GM04503 (cell line): ENCODE measurements at places on chromosomes 6 and 20.

DNA sequence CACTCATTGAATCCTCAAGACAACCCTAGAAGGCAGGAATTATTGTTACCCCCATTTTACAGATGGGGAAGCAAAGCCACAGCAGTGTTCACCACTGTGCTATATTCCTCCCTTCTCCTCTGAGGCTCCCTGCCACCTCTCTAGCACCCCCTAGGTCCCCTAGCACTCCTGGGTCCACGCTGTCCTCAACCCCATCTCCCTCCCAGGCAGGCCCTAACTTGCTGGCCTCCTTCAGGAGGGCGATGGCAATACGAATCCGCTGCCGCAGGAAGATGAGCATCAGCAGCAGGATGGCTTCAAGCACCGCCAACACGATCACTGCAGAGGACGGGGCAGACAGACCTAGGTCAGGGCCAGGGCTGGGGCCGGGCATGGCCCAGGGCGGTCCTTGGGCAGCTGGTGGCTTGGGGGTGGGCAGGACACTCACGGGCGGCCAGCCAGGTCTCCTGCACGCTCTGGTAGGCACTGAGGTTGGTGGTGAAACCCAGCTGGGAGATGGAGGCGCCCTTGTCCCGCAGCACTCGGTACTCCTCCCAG is 7.8 kb upstream of the NEU1 start:
- DNase-seq: no peak

DNA sequence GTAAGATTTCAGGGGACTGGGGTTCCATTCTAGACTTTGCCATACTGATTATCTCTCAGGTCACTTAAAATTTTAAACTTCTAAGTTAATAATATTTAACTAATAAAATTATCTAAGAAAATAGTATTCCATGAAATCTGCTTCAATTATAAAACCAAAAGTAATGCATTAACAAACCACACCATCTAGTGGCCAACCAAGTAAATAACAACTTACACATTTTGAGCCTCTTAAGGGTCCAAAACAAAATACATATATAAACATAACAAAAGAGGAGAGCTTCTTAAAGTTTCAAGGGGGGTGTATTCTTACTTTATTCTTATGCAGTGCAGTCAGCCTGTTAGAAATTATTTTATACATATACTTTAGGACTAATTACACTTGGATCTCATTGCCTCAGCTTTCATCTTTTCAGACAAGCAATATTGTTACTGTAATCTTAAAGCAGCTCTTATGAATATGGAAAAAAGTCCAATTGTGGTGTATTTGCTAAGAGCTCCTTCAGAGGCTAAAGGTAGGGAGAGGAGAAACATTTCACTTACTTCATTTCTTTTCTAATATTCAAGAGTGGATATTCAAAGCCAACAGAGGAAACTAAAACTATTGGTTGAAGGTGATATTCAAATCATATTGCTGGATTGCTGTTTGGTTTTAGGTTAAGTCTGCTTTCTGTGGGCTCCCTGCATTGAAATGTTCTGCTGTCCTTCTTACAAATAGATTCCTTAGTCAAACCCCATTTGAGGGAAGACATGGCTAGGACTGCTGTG is 199.7 kb upstream of the SIM1 start:
- no peak for DNase-seq

- no peak for DNase-seq
These were observed 140.9 kb downstream of the THBS2 start for GRCh38 chr6:169112483-169113320.

DNA sequence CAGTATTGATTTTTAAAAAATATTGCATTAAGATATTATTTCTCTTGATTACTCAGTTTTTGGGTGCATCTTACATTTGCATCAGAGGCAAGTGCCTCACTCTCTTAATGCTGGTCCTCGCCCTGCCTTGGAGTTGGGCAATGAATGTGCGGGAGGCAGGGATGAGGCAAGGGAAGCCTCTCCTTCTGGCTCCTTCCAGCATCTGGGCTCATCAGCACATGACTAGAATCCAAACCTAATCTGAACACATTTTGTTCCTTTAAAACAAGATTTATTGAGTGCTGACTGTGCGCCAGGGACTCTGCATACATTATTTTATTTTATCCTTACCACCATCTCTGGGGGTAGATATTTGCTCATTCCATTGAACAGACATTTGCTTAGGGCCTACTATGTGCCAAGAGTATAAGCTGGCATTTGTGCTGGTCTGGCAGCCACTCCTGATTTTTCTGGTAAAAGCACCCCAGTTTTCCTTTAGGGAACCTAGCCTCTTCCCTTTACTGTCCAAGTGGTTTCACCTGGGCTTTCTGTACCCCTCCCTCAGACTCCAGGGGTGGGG is 71.9 kb upstream of the ZNFX1 start:
- DNase-seq: no peak

DNA sequence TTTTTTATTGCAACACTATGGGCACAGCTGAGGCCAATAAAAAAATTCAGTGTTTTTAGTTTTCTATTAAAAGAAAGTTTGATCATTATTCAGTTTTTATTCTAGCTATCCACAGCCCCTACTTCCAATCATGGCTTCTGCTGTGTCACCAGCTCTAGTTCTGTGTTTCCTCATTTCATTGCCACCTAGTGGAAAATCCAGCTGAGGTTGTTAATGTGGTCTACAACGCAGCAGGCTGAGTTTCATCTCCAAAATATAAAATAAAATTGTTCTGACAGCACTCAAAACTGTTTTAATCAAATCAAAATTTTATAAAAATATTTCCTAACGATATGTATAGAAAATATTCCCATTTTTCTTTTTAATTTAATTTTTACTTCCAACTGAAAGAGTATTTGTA is 13.6 kb downstream of the COL9A1 start:
- DNase-seq: no peak

GRCh38 chr6:23175391-23175790 is 606.0 kb downstream of the HDGFL1 start:
- DNase-seq: no peak

DNA sequence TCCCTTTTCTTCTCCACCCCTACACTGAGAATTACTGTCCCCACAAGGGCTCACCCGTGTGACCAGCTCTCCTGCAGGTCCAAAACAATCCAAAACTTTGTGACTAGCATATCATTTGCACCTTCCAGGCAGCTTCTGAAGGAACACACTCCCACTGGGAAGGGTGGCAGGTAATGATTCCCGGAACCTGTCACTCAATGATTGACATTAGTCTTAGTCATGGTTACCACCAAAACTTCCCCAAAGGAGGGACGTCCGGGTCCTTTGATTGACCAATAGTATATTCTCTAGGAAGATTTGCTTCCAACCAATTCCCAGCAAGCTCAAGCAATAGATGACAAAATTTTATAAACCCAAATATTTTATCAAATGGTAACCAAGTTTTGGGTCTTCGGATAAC is 127.7 kb upstream of the MYLIP start:
- DNase-seq: no peak

GRCh38 chr6:47323321-47323720 is 13.6 kb upstream of the TNFRSF21 start:
- DNase-seq: no peak

GRCh38 chr20:1588533-1589460 is 31.0 kb downstream of the SIRPB1 start:
- DNase-seq: no peak

DNA sequence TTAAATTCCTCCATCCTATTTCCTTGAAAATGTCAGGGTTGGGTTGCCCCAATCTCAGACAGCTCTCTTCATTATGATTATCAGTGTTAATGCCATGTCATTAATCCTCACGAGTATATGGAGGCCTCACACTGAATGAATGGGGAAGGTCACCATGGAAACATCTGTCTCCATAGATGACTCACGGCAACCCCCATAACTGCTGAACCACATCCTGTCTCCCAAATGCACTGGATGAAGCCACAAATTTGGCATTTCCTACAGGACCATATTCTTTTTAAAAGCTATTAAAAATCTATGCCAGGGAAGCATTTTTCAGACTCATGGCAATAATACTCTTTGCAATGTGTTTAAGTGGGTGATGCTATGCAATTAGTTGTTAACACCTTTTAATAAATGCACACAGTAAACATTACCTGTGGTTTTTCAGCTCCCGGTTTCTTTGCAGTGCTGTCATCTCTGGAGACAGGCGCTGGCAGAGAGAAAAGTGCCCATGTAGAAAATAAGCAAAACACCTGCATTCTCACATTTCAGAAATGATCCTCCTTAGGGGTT is 80.1 kb upstream of the PTPRK start:
- peak; percentile 90 for DNase-seq

- DNase-seq: no peak
These were observed 589 bp upstream of the PDCD2 start for GRCh38 chr6:170584954-170585498.

- no peak for DNase-seq
These were observed 111.2 kb upstream of the PTPN1 start for GRCh38 chr20:50398821-50399554.

DNA sequence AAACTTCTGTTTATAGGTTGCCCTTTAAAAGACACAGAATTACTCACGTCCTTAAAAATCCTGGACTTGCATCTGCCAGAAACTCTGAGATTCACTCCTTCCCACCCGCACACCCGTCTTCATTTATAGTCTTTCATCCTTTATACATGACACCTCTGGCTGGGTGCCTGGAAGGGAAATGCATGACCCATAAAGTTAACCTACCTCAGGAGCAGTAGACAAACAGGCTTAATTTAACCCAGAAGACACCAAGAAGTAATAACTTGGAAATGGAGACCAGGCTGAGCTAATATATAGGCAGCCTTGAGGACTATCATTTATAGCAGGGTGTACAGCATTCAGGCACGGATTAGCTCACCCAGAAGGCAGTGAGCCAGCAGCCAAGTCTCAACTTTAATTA is 429.0 kb upstream of the NRSN1 start:
- DNase-seq: no peak

DNA sequence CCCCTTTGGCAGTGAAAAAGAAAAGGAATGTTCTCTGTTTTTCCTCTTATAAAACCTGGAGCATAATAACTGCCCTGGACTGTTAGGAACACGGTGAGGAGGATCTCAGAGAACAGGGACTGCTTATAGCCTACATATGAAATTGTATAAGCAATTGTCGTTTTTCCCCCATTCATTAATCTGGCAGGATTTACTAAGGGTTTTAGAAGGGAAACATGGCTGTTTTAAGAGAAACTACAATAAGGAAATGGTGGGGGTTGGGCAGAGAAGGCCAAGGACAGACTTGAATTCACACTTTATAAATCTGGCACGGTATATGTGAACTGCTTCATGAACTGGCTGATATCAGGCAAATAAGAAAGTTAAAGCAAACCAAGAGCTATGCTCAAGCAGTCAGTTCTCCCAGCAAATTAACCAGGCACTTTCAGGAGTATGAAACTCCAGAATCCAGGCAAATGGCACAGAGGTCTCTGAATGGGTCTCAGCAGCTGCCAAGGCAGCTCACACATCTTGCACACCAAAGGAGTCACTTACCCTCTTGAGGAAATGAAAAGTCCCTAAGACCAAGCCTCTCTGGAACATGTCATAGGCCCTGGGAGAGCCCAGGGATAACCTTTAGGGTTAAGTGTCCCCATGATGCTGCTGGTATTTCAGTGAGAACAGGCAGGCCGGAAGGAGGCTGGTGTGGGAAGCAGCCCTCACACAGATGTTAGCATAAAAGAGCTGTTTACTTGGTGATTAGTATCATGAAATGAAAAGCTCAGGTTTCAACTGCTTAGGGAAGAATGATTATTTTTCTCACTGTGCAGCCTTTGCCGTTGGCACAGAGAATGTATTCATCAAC is 260.5 kb upstream of the MARCKS start:
- DNase-seq: peak; percentile 31

DNA sequence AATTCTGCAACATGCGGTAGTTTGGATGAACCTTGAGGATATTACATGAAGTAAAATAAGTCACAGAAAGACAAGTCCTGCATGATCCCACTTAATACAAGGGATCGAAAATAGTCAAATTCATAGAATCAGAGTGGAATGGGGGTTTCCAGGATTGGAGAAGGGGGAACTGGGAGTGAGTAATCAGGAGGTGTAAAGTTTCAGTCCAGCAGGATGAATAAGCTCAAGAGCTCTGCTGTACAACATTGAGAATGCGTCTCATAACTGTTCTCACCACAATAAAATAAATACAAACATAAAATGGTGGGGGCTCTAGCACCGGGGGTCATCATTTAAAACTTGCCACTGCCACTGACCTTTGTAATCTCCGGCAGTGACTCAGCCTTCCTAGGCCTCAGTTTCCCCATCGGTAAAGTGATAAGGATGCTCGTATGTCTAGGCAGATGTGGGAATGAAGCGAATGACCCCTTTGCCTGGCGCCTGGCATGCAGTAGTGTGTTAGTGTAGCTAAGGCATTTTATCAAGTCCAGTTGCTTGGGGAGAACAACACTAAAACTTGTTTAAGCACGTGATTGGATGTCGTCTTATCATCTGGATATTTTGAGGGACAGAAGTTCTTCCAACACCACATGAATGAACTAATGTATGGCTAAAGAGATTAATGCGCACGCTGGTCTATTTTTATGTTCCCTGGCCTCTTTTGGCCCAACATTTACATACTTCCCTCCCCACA is 421.1 kb downstream of the QKI start:
- DNase-seq: no peak

GRCh38 chr20:19890445-19891051 is 126.6 kb upstream of the NAA20 start:
- no peak for DNase-seq

GRCh38 chr20:11891077-11891775 is 26.5 kb upstream of the BTBD3 start:
- no peak for DNase-seq

- DNase-seq: no peak
These were observed 23.5 kb downstream of the USP49 start for GRCh38 chr6:41871691-41872090.

- DNase-seq: no peak
These were observed 520.9 kb downstream of the CD83 start for GRCh38 chr6:14638435-14638905.

- no peak for DNase-seq
These were observed 52.9 kb upstream of the TAB2 start for GRCh38 chr6:149264629-149265028.

- DNase-seq: no peak
These were observed 208.1 kb upstream of the CDYL start for GRCh38 chr6:4568138-4568537.

GRCh38 chr6:40630051-40630450 is 42.9 kb upstream of the LRFN2 start:
- DNase-seq: no peak

DNA sequence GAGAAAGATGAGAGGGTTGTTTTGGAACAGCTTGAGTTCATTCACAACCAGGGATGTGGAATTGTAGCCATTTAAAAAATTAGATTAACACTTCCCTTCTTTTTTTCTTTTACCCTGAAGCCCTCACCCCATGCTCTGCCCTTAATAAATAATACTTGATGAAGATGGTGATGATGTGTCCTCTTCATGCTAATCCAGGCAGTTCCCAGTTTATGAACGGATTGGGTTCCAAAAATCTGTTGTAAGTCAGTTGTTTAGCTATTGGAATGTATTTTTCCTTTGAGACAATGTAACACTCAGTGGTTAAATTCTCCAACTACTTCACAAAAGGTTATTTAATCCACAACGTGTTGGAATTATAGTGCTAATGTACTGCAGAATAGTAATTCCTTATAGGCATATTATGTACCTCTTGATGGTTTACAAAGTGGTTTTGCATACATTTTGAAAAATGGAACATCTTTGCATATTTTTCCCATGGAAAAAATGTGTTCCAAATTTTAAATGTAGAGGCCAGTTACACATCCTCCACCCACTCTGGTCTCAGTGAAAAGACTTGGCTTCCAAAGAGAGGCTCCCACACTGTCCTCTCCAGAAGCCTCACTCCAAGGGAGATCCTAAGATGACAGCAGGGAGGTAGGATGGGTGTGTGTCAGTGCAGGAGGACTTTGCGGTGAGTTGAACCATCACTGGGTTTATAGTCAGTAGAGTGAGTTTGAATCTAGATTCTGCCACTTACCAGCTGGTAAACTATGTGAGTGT is 45.8 kb upstream of the CEP162 start:
- no peak for DNase-seq
